ENCODE measurements at places on chromosomes 7 and 10. TPM values are rescaled to one million over a fixed set of nuclear protein-coding genes. Genes with fewer than 3 reads are reported as not detected.

PLXNA4 gene
- 9.2 TPM for total RNA-seq

WIPF3 gene
- not detected for total RNA-seq

EBLN1 gene
- not detected for total RNA-seq

PRKCQ gene
- 0.32 TPM for total RNA-seq

PRPS1L1 gene
- total RNA-seq = not detected

PPP1R9A gene
- total RNA-seq = 0.16 TPM

MTPN gene
- total RNA-seq = 110 TPM

PTF1A gene
- not detected for total RNA-seq

SLC39A12 gene
- total RNA-seq = not detected

KIN gene
- 2.8 TPM for total RNA-seq

BHLHA15 gene
- total RNA-seq = 1.8 TPM

PTTG1IP2 gene
- total RNA-seq = not detected

ZNF239 gene
- 1.8 TPM for total RNA-seq

ST8SIA6 gene
- total RNA-seq = not detected

TMEM139 gene
- not detected for total RNA-seq

GNG11 gene
- total RNA-seq = 113 TPM

CPN1 gene
- not detected for total RNA-seq

PON1 gene
- total RNA-seq = not detected

RAPGEF5 gene
- total RNA-seq = 42.4 TPM

CLCN1 gene
- not detected for total RNA-seq

ENKUR gene
- total RNA-seq = not detected

GSTO2 gene
- 0.32 TPM for total RNA-seq

FLNC gene
- total RNA-seq = 131 TPM

OR6V1 gene
- total RNA-seq = not detected

SLC26A3 gene
- total RNA-seq = not detected

WEE2 gene
- total RNA-seq = not detected

SCRN1 gene
- 66.1 TPM for total RNA-seq

RET gene
- under 0.01 TPM for total RNA-seq

NUTM2E gene
- not detected for total RNA-seq

TSPAN15 gene
- 6.0 TPM for total RNA-seq

PPP1R17 gene
- total RNA-seq = not detected

UROS gene
- 52.9 TPM for total RNA-seq

GPNMB gene
- 17.7 TPM for total RNA-seq

SPDYE8 gene
- total RNA-seq = not detected

SEMA4G gene
- total RNA-seq = 4.2 TPM

ZNF467 gene
- 4.1 TPM for total RNA-seq

CDK6 gene
- 21.1 TPM for total RNA-seq

KLF14 gene
- not detected for total RNA-seq

EPHA1 gene
- not detected for total RNA-seq

NPC1L1 gene
- total RNA-seq = 0.18 TPM

AGAP6 gene
- 2.5 TPM for total RNA-seq

SPDYE16 gene
- total RNA-seq = not detected

CFAP58 gene
- total RNA-seq = under 0.01 TPM

C10orf53 gene
- total RNA-seq = not detected

DYNC1I1 gene
- 0.81 TPM for total RNA-seq

MEST gene
- 289 TPM for total RNA-seq

EMX2 gene
- not detected for total RNA-seq

TFPI2 gene
- 1,067 TPM for total RNA-seq

RADIL gene
- total RNA-seq = 8.8 TPM

SYT15 gene
- total RNA-seq = not detected

TSPAN14 gene
- 22.7 TPM for total RNA-seq

AIMP2 gene
- 55.2 TPM for total RNA-seq

KLHL7 gene
- 27.8 TPM for total RNA-seq

WASL gene
- 23.8 TPM for total RNA-seq

ASB10 gene
- not detected for total RNA-seq

RHOBTB1 gene
- 7.8 TPM for total RNA-seq

FOXI2 gene
- not detected for total RNA-seq

ZNF804B gene
- total RNA-seq = not detected

COL1A2 gene
- 7,749 TPM for total RNA-seq

SLC18A3 gene
- 1.3 TPM for total RNA-seq
